ENCODE measurements at places on chromosomes 6 and 20.

DNA sequence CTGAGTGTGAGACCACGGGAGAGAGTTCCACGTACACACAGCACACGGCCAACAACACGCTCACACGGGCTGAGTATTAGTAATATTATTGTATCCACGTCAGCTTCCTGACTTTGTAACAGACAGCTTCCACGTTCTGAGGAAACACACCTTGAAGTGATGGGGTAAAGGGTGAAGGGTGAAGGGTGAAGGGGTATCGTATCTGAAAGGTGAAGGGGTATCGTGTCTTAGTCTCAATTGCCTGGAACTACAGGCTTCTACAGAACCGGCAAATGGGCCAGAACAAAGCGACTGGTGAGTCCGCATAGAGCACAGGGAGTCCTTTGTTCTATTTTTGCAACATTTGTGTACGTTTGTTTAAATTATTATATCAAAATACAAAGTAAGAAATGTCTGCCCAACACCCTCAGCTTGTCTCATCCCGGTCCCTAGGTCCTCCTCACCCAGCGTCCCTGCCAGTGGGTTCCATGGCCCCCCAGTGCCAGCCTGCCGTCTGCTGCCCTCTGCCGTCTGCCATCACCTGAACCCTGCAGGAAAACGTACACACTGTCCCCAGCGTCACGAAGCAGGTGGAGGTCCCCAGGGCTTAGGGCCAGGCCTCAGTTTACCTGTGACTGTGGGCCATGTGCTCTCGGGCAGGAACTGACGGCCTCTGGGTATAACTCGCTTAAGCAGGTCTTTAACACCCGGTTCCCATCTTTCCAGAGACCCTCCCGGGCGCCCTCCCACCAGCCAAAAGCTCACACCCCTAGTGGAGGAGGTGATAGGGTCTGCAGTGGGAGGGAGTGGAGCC is 4.4 kb upstream of the HELZ2 start:
- DNase-seq: no peak

GRCh38 chr20:47202733-47203667 is 153.5 kb downstream of the ZMYND8 start:
- DNase-seq: no peak

DNA sequence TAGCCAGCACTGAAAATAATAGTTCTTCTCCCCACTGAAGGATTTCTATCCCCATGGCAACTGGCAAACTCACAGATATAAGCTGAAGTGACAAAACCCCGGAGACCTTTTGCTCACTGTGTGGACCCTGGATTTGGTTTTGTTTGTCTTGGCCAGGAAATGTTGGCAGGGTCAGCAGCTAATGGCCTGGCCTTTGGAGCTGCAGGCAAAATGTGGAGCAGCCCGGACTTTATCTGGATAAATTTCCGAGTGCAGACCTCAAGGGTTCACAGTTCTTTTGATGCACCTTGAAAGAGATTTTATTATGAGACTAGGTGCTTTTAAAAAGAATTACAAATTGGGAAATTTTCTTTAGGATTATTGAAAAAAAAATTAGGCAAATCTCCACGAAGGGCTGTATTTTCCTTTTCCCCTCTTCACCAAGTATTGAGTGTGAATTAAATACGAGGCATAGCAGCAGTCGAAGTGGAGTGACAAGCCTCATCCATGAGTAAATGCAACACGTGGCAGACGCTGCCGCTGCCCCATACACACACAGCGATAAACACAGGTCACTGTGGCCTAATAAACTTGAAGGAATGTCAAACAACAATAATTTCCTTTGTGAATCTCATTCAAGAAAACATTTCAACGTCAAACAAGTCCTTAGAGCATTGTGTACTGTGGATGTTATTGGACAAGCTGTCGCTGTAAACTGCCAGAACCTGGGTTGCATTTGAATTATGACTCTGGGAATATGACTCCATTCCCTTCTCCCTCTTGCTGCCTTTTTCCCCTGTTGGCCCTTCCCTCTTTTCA is 35.1 kb upstream of the CCN6 start:
- no peak for DNase-seq

- DNase-seq: no peak
Measured at GRCh38 chr6:20861481-20861880, 327.2 kb downstream of the CDKAL1 start.

DNA sequence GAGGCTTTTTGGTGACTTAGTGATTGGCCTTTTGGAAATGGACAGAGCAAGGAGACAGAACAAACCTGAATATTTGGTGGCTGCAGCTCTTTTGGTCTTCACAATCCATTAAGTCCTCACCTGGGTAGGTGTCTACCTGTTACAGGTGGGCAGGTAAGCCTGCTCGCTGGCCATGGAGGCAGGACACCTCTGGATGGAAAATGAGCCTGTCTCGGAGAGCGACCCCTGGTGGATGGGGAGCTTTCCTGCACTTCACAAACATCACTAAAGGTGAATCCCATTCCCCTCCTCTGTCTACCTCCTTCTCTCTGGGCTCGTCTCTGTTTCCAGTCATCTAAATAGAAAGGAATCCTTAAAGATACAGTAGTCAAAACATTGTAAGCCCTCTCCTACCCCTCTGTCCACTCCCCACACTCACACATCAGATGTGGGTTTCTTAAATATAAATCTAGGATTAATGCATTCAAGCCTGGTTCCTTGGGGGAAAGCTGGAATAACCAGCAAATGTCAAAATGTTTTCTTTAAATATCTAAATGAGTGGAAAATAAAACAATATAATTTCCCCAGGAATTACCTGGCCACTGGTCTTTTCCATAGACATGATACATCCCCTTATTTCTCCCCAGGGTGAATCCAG is 304.9 kb downstream of the CDH26 start:
- DNase-seq: peak; percentile 54

GRCh38 chr20:13775867-13776266 is 8.9 kb downstream of the ESF1 start:
- DNase-seq: no peak

GRCh38 chr6:126811321-126811720 is 307.1 kb upstream of the RSPO3 start:
- no peak for DNase-seq

DNA sequence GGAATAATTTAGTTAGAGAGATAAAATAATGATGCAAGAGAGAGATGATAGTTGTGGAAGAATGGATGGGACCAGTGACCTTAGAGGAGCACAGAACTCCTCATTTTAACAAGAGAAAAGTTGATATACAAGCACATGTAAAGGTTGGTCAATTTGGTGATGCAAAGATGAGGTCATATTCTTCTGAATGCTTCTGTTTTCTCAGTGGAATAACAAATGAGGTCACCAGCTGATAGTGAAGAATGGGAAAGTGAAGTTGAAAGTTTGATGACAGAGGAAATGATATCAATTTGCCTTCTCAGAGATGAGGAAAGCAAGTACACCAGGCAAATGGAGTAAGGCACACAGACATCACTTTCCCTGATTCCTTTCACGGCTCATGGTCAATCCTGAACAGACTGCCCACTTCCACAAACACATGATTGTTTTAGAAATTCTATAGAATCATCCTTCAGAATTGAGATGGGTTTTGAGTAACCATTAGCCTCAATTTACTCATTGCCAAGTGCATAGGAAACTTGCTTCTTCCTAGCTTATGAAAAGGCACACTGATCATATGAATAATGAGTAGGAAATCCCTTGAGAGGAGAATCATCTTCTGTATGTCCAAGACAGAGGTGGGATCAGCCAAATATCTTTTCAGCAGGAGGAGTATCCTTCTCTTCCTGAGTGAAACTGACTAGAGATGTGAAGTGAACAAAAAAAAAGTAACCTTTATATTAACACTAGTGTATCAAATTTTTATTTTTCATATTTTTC is 82.4 kb upstream of the TCF21 start:
- DNase-seq: no peak

- no peak for DNase-seq
Measured at GRCh38 chr20:44361021-44361420, 5.5 kb downstream of the HNF4A start.

- no peak for DNase-seq
Measured at GRCh38 chr6:107121964-107122495, 6.7 kb upstream of the BEND3 start.

- DNase-seq: no peak
Measured at GRCh38 chr6:437037-437392, 45.5 kb downstream of the IRF4 start.

- DNase-seq: no peak
Measured at GRCh38 chr20:23528867-23529431, 38.0 kb downstream of the CST8 start.

DNA sequence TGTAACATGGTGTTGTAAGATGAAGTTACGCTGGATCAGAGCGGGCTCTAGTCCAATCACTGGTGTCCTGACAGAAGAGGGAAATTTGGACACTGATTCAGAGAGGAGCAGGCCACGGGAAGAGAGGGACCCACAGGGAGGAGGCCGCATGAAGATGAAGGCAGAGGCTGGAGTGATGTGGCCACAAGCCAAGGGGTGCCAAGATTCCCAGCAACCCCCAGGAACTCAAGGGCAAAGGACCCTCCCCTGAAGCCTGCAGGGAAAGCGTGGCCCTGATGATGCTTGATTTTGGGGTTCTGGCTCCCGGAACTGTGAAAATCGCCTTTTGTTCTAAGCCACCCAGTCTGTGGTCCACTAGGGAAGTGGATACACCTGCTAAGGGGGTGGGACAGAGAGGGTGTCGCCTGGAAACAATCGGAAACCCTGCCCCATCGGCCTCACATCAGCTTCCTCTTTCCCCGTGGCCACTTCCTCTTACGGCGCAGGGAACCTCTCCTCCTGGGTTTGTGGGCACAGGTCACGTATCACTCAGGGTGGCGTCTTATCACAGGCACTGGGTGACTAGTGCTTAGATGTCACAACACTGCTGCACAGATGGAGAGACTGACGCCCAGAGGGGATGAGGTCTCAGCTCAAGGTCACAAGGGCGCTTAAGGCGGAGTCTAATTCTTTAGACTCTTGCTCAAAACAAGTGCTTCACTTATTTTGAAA is 58.0 kb downstream of the SULF2 start:
- peak; percentile 75 for DNase-seq

DNA sequence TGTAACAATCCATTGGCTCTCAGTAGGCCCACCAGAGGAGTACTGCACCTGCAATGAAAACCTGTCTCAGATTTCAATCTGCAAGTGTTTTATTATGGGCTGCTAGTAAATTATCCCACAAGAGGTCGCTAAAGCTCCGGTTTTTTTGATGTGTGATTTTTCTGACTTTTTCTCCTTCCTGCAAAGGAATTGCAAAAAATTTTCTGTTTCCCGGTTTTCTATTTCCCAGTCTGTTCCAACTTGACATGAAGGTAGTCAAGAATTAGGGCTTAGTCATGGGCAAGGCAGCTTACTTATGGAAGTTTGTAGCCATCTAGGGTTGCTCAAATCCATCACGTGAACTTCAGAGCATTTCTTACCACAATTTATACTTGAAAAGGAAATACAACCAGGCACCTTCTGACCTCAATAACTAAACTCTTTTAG is 38.5 kb upstream of the AHI1 start:
- peak; percentile 46 for DNase-seq

- peak; percentile 38 for DNase-seq
Measured at GRCh38 chr6:14638906-14639761, 521.6 kb downstream of the CD83 start.

GRCh38 chr6:33139596-33140206 is 52.6 kb downstream of the COL11A2 start:
- DNase-seq: no peak

DNA sequence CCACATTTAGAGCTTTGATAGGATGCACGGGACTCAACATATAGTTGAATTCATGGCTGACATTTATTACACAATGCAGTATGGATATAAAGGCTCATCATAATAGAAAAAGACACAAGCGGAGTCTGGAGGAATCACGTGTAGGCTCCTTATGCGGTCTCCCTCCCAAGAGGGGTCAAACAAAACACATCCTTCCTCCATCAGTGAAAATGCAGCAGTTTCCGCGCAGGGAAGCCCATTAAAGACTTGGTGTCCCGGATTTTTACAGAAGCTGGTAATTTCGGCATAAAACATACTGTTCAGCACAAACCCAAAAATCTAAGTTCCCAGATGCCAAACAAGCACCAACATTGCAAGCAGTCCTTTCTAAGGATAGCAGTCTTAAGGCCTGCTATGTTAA is 1.1 kb downstream of the USP45 start:
- no peak for DNase-seq

DNA sequence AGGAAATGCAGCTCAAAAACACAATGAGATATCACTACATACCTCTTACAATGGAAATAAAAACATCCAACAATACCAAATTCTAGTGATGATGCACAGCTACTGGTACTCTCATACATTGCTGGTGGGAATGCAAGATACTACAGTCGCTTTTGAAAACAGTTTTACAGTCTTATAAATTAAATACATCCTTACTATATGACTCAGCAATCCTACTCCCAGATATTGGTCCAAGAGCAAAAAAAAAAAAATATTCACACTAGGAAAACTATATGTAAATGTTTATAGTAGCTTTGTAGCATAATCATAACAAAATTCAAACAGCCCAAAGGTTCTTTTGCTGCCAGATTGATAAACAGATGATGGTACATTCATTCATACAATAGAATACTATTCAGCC is 217.4 kb upstream of the FAM83B start:
- DNase-seq: no peak

GRCh38 chr6:137217801-137218472 is 1.2 kb downstream of the IFNGR1 start:
- no peak for DNase-seq

- DNase-seq: peak; percentile 24
Measured at GRCh38 chr20:35954907-35955251, 577 bp upstream of the SCAND1 start.

GRCh38 chr6:46676604-46677313 is 10.9 kb upstream of the TDRD6 start:
- no peak for DNase-seq

DNA sequence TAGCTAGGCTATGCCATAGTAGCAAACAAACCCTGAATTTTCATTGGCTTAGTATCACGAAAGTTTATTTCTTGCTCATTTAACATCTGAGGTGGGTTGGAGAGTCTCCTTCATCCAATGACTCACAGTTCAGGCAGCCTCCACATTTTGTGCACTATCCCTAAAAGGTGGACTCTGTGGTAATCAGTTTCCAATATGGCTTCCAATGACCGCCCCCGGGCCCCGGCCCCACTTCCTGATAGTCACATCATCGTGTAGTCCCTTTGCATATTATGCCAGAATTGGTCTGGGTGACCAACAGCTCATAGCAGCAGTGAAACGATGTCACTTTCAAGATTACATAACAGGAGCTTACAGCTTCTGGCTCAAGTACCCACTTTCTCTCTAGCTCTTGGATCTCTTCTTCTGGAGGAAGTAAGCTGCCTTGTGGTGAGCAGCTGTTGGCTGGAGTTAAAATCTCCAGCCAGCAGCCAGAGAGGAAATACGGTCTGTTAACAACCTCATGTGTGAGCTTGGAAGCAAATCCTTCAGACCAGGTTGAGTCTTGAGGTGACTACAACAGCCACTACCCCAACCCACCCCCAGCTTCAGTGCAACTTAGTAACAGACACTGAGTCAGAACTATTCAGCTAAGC is 7.8 kb downstream of the HCRTR2 start:
- DNase-seq: no peak

DNA sequence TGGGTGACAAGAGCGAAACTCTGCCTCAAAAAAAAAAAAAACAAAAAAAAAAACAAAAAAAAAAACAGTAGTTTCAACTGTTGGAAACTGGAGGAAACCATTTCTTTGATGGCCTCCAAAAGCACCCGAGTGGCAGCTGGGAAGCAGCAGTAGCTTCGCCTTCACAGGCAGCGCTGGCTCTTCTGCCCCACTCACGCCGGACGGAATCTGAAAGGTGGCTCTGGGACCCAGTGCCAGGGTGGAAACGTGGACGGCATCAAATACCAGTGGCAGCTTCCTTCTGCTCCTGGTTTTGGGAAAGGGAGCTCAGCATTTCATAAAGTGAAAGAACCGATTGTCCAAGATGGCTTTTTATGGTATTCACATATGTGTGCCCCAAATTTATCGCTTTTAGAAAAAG is 159.4 kb downstream of the SMOC2 start:
- no peak for DNase-seq

GRCh38 chr6:131547488-131547887 is 25.5 kb upstream of the ARG1 start:
- DNase-seq: no peak
